ENCODE measurements at places on chromosomes 7 and 10.

GRCh38 chr7:43700646-43701499 lies 28.4 kb downstream of the COA1 start:
- no peak for DNase-seq

DNA sequence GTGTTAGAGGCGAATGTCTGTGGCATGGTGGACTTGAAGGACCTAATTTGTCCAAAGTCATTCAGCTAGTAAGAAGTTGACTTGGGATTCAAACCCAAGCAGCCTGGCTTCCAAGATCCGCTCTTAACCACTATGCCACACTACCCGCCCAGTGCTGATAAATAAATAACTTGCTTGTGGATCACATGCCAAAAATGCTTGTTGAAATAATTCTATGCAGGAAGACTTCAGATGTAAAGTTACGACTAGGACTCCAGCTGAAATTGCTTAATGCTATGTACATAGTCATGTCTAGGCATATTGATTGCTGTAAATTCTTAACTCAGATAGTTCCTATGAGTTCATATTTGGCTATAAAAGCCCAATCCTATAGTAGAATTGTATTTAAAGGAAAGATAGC lies 76.0 kb downstream of the PLXDC2 start:
- no peak for DNase-seq

DNA sequence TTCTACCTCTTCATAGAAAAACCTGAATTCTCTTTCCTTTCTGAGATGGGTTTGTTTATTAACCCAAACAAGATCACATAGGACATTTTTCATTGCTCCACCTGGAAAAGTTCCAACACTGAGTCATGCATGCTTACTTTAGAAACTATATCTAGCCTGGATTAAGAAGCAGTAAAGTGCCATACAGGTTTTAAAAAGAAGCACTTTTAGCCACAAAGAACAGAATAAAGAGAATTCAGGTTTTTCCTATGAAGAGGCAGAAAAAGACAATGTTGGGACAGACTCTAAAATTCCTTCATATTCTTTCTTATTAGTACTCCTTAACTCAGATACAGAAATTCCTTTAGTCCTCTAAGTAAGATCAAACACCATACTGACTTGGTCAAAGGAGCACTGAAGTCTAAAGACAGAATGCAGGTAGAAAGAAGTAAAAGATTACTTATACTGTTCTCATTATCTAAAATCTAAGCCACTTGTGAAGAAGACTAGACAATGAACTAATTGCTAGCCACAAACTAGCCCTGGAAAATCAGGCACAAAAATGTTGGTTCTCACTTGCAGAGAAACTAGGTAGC lies 241.3 kb downstream of the ANK3 start:
- DNase-seq: no peak

DNA sequence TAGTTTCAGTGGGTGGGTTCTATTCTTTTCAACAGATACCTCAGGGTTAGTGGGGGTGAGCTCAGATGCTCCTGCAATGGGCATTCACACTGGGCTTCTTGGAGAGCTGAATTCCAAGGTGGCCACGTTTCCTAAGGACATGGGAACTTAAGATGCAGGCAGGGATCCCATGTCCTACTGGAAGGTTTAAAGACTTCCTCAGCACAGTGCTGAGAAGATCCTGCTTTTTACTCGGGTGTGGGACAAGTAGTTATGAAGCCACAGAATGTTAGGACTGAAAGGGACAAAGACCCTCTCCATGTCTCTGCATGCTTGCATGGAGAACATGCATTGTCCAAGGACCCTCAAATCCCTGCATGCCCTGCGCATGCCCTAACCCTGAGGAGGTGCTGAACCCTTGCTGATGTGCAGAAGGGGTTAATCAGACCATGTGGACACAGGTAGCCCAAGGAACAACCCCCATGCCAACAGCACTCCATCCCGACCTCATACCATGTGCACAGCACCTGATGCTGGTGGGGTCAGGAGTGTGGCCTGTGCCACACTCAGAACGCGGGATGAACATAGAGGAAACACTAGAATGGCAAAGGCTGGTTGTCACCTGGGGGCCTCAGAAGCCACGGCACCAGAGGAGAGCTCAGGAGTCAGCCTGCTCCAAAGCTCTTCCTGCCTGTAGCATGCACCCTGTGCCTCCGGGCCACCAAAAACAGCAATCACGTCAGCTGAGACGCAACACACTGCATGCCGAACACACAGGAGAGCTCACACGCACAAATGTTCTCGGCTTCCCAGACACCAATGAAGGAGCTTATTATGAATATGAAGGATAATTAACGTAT lies 15.2 kb downstream of the IL2RA start:
- no peak for DNase-seq

GRCh38 chr10:15719899-15720634 lies at the start of gene ITGA8:
Gene ITGA8, minus strand, starts transcription at chr10:15719922. Its CDS starts 151 bp downstream, at chr10:15719771.
- no peak for DNase-seq

GRCh38 chr7:41702635-41703371 lies at the start of gene INHBA:
Gene INHBA, minus strand, starts transcription at chr7:41703090. Its CDS starts 2,716 bp downstream, at chr7:41700374.
- no peak for DNase-seq

GRCh38 chr7:27661811-27662489 lies 733 bp downstream of the HIBADH start:
- DNase-seq: no peak

DNA sequence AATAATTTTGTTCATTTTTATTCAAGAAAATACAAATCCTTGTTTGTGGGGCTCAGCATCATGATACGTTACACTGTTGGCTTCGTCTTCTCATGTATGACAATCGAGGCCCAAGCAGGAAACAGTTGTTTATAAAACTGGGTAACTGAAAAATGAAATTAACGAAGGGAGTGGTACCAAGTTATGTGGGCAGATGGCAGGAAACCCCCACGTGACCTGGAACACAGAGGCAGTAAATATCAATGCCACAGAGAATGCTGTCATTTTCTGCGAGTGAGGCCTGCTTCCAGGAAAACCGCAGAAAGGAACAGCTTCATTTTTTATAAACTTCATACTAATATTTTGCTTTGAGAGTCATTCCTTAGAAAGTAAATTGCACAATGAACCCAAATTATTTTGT lies 201.0 kb upstream of the ADARB2 start:
- DNase-seq: no peak

DNA sequence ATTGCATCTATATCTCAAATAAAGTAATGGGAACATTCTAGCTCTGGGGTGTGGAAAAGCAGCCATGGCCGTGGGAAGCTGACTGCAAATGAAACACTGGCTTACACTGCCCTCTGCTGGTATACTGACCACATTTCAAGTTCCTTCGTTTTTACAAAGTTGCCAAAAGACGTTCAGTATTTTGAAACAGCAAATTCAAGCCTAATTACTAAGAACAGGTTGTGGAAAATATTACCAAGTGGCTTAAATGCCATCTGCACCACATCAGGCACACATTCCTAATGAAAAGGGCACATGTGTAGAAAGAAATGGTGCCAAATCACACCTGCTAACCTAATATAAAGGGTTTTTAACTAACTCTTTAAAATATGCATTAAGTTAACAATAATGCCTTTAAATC lies 83.9 kb downstream of the JAZF1 start:
- DNase-seq: no peak

DNA sequence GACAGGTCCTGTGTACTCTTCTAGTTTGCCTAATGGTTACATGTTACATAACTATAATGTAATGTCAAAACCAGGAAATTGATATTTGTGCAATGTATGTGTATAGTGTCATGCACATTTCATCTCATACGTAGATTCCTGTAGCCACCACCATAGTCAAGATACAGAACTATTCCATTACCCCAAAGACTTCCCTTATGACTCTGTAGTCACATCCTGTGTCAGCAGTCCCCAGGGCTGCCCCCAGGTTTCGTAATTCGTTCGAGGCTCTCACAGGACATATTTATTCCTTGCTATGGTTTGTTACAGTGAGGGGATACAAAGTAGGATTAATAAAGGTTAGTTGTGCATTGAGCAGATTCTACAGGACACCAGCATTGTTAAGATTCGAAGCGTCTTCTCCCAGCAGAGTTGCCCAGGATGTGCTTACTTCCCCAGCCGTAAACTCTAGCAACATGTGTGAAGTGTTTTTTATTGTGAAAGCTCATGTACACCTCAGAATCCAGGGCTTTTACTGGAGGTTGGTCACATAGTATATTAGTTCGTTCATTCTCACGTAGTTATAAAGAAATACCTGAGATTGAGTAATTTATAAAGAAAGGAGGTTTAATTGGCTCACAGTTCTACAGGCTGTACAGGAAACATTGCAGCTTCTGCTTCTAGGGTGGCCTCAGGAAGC lies 18.6 kb downstream of the RABGEF1 start:
- DNase-seq: no peak

DNA sequence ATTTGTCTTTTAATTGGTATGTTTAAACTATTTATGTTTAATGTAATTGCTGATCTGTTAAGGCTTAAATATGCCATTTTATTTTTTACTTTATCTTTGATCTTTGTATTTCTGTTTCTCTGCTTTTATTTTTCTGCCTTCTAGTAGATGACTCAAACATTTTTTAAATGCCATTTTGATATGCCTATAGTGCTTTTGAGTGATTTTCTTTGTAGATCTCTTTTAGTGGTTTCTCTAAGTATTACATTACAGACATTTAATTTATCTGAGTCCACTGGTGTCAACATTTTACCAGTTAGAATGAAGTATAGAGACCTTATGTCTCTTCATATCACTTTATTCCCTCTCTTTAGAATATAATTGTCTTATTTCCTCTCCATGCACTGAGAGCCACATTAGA lies 32.7 kb downstream of the IL6 start:
- no peak for DNase-seq

DNA sequence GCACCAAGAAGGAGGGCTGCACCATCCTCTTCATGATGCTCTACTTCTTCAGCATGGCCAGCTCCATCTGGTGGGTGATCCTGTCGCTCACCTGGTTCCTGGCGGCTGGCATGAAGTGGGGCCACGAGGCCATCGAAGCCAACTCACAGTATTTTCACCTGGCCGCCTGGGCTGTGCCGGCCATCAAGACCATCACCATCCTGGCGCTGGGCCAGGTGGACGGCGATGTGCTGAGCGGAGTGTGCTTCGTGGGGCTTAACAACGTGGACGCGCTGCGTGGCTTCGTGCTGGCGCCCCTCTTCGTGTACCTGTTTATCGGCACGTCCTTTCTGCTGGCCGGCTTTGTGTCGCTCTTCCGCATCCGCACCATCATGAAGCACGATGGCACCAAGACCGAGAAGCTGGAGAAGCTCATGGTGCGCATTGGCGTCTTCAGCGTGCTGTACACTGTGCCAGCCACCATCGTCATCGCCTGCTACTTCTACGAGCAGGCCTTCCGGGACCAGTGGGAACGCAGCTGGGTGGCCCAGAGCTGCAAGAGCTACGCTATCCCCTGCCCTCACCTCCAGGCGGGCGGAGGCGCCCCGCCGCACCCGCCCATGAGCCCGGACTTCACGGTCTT lies 1.9 kb downstream of the FZD1 start:
- DNase-seq: no peak

DNA sequence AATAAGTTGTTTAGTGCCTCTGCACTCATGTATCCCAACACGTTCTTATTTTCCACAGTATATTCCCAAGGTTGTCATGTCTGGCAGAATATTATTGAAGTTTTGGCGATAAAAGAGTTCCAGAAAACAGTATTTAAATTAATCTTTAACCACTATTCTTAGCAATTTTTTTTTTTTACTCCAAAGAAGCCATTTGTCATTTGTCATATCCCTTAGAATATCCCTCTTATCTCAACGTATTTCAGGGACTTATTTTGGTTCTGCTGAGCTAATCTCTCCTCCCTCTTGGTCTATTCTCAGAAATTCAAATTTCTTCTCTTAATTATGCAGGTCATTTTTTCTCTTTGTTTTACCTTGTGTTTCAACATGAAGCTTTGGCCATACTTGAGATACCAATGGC lies 643.4 kb downstream of the ANKRD7 start:
- DNase-seq: no peak

DNA sequence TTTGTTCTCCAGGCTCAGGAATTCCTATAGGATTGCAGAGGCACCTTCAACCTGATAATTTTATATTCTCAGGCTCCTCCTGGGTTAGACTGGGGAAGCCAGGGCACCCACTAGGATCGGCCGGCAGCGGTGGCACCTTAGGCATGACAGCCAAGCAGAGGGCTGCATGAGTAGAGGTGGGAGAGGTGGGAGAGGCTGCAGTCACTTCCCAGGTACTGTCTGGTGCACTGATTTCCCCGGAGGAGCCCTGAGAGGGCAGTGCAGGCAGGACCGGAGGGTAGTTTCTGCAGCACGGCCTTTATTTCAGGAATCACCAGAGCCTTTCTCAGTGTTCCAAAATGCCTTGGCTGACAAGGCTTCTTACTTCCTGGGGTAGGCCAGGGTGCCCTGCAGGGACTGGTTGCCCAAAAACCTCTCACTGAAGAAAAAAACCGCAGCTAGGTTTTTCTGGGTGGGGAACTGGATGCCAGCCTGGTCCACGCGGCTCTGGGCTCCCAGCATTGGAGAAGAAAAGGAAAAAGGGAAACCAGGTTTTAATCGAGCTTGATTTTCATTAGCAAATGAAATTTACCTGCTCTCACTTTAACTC lies 3.6 kb upstream of the HOXA13 start:
- DNase-seq: no peak

DNA sequence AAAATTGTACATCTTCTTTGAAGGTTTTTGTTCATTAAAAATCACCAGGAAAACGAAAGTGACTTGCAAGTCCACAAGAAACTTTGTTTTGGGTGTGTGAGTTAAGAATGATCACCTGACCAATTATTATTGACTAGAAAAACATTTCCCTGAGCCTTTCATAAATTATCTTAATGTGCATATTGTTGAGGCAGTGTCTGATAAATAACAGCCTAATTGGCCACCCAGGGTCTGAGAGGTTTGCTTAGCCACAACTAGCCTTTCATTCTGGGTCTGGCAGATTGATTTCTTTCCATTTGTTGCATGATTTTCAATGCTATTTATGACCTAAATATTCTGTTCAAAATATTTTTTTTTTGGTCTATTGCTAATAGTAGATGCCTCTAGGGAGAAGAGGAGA lies 152.8 kb downstream of the AUTS2 start:
- DNase-seq: no peak

All from NCI-H187 treated with DMSO at 0.1 percent for 48 hours (cell line).